ENCODE measurements at places on chromosomes 7 and 10. TPM values are rescaled to one million over a fixed set of nuclear protein-coding genes. Genes with fewer than 3 reads are reported as not detected.

GRCh38 chr7:127628445-127628844 lies 10.5 kb upstream of the PAX4 start:
- DNase-seq, result no peak

GRCh38 chr7:16178092-16178491 lies 243.2 kb downstream of the CRPPA start:
- no peak for DNase-seq

GRCh38 chr7:111820621-111821020 lies 258.3 kb upstream of the IMMP2L start:
- no peak for DNase-seq

GRCh38 chr7:104979167-104979841 lies 34.7 kb upstream of the KMT2E start:
- no peak for DNase-seq

DNA sequence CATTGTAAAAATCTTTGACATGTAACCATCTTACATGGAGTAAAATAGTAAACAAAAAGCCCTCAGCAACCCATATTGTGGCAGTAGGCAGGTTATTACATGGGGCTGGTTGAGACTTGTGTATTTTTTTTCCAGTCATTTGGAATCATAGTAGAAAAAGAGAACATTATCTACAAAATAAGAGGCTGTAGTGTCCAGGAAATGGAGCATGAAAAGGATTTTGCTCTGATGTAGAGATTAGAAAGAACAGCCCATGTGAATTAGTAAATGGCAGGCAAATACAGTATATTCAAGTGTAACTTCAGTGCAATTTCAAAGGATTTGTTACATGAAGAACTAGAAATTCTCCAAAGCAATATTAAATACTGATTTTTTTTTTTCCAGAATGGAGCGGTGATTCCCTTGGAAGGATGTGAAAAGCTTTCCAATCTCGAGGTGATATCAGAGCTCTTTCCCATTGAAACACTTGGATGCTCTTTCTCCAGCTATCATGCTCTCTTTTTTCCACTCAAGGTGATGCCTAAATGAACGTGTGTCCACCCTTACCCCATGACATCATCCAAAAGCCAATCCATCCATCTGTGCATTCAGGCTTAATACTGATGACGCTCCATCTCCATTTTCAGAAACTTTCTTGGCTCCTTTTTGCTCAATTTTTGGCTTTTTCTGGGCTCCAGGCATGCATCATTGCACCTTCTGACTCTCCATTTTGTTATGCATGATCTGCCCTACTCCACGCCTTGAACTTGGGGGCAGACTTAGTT lies 1034.7 kb downstream of the TYW1 start:
- no peak for DNase-seq

DNA sequence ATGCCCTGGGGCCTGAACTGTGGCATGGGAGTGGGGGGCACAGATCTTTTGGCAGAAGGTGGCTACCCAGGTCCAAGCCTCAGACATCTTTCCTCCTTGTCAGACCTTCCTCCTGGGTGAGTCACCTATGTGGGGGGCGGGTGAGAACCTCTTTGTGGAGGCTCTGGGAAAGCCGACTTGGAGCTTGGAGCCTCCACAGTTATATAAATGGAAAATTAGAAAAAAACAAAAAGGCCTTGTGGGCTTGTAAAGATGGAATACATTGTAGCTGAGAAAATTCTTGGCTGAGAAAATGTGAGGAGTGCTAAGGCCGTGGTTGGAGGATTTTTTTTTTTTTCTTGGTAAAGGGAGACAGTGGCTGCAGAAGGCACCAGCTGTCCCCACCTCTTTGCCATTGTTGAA lies 292.5 kb downstream of the CCDC3 start:
- peak; percentile 29 for DNase-seq

DNA sequence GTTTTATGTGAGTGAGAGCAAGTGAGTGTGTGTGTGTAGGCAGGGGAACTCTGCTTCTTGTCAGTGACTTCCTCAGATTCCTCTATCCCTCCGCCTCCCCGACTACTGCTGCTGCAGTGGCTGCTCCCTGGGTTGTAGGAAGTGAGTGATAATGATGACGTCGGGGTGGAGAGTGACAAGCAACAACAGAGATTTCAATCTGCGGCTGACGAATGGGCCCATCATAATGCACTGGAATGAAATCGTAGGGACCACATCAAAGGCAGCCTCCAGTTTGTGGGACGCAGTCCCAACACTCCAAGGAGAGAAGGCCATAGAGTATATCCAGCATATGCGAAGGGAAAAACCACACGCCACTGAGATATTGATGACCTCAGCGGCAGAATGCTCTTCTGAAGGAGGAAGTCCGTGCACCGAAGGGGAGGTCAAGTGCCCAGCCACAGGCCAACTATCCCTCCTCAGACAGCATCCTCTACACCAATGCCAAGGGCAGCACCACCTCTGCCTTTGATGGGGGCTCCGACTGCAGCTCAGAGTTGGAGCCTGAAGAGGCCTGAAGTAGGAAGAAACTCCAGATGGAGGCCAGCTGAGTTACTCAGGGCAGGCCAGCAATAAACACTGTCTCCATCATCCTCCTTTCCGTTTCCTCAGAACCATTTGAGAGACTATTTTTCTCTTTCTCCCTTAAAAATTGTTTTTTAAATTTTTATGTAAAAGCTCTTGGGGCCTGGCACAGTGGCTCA lies 11.3 kb upstream of the STMP1 start:
- no peak for DNase-seq

DNA sequence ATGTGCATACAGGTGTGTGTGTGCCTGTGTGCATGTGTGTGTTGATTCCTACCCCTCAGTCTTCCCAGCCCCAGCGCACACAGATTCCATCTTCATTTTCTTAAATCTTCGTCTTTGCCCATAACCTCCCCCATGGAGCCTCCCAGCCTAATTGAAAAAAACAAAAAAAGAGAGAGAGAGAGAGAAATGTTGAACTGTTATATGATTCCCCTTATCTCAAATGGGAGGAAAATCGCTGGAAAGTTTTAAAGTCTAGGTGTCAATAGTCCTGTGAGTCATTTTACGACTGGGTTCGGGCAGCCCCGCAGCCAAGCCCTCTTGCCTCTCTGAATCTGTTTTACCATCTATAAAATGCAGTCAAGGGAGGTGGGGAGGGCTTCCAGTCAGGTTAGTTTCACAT lies 60.9 kb downstream of the SPOCK2 start:
- no peak for DNase-seq

DNA sequence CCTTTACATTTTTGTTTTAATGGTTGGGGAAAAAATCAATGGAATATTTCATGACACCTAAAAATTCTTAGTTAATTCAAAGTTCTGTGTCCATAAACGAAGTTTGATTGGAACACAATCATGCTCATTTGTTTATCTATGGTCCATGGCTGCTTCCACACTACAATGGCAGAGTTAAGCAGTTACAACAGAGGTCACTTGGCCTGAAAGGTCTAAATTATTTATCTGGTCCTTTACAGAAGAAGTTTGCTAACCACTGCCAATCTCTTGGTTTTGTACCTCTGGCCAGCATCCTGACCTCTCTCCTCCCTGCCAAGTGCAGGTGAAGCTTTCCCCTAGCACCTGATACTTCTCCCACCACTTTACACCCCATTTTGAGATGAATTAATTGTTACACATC lies 61.5 kb downstream of the SRPK2 start:
- DNase-seq, result no peak

GRCh38 chr7:5183899-5184298 lies 6.1 kb upstream of the WIPI2 start:
- DNase-seq, result no peak

DNA sequence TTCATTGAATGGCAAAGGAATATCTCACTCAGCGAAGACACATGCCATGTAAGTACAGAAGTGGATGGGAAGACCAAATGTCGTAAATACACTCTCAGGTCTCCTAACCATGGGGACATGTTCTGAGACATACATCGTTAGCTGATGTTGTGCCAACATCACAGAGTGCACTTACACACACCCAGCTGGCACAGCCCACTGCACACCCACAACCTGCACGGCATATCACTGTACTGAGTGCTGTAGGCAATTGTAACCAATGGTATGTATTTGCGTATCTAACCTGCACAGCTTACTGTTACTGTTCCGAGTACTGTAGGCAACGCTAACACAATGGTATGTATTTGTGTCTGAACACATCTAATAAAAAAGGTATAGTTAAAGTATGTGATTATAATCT lies 550.4 kb downstream of the PTPRN2 start:
- DNase-seq, result no peak

GRCh38 chr7:47074702-47075153 lies 507.2 kb downstream of the TNS3 start:
- DNase-seq, result no peak

- DNase-seq, result no peak
Measured at GRCh38 chr7:47669901-47670384, 88.0 kb upstream of the TNS3 start.

GRCh38 chr7:50226145-50226544 lies 78.4 kb upstream of the IKZF1 start:
- no peak for DNase-seq

DNA sequence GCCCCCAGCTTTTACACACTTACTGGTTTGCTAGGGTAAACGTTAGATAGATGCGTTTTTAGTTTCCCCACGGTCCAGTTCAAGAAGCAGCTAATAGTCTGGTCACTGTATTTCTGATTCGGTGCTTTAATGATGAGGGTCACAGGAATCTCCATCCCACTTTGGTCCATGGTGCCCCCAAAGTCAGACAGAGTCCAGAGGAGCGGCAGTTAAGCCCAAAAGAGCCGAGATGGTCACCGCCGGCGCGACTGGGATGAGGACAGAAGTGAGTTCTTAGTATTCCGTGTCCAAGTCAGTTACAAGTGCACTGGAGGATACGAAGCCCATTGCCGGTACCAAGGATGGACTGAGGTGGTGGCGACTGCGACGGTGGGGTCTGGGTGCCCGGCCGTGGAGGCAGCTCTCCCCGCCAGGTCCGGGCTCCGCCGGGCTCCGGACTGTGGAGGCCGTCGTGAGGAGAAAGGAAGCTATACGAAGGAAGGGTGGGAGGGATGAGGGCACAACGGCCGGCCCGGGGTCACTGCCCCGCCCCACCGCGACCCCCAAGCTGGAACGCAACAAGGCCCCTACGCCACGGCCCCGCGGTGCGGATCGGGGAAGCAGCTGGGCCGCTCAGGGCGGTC lies 663 bp downstream of the HERPUD2 start:
- peak; percentile 35 for DNase-seq

GRCh38 chr10:32244011-32244410 lies 102.9 kb downstream of the EPC1 start:
- DNase-seq, result no peak

DNA sequence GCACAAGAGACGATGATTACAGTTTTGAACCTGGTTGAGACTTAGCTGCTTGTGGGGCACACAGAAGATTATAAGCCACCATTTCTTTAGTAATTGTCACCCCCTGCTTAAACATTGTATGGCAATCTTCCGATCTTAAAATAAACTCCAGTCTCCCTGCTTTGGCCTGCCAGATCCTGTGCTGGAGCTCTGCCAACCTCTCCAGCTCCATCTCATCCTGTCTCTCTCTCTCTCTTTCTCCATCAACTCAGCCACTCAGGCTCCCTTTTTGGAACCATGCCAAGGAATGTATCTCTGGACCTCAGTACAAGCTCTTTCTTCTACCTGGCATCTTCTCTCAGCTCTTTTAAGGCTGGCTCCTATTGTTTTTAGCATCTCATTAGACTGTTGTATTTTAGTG lies 1053.2 kb downstream of the REEP3 start:
- no peak for DNase-seq

DNA sequence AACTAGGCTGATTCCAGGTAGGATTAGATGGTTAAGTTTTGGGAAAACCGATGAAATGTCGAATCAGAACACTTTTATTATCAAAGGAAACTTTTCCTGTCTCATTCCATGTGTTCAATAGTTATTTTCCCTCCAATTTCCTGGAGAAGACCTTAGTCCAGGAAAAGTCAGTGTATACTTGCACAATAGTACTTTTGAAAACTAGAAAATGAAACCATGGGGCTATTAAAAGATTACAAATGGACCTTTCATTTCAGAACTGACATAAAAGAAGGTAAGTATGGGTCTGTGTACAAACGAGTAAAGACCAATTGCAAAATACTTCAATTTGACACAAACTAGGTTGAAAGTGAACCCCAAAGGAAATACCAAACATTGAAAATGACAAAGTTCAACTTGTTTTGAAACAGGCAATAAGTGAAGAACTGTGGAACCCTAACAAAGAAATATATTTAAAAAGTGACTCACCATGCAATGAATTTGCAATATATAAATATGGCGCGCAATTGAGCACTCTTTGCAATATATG lies 2.1 kb downstream of the AVPI1 start:
- DNase-seq, result no peak

DNA sequence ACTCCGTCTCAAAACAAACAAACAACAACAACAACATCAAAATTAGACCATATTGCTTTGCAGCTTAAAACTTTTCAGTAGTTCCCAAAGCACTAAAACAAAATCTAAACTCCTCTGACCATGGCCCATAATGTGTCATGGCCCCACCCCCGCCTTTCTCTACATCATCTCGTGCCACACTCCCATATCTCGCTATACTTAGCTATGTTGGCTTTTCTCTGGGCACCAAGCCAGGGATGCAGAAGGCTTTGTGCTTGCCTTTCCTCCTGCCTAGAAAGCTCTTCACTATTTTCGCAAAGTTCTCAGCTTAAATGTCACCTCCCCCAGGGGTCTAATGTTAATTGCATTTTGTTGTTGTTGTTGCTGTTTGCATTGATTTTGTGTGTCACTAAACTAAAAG lies 15.1 kb upstream of the SLC16A12 start:
- no peak for DNase-seq

DNA sequence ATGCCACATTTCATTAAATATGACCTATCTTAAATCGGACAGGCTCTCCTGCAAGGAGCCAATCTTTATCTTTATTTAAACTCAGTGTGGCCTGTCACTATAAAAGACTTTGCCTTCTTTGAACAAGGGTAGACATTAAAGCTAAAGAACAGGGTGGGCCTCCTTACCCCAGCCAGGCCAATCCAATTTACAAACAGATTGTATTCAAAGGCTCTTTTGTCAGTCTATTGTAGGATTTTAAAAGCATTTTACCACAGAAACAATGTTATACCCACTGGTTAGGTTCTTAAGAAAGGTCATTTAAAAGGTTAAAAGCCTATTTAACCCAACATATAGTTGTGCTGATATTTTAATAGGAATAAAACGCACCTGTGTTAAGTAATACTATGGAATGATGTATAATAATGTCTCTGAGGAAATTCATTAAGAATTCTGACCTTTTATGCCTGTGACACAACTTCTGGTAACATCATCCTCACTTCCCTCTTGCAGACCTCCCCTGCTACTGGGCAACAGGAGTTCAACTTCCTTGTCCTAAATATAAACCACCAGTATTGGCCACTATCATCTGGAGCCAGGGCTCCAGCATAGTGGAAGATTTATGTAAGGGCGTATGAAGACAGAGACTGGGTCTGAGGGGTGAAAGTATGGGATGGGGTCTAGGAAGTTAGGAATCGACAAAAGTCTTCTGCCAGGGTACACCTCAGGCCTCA lies 32.5 kb downstream of the MTERF1 start:
- DNase-seq, result no peak

- DNase-seq, result peak; percentile 17
Measured at GRCh38 chr7:89927762-89928161, 226.5 kb upstream of the STEAP1 start.

GRCh38 chr10:103854265-103854685 lies 1.1 kb downstream of the SH3PXD2A start:
- DNase-seq, result no peak

The CXCL12 gene
- 201 TPM for polyA plus RNA-seq

The NUDT1 gene
- 17.4 TPM for polyA plus RNA-seq

The HOXA11 gene
- 2.7 TPM for polyA plus RNA-seq

The GDF2 gene
- not detected for polyA plus RNA-seq

The TMEM209 gene
- 11.3 TPM for polyA plus RNA-seq

The CCDC172 gene
- not detected for polyA plus RNA-seq

The CTTNBP2 gene
- 1.5 TPM for polyA plus RNA-seq

The THSD7A gene
- 3.8 TPM for polyA plus RNA-seq

The PRKAR2B gene
- polyA plus RNA-seq, result 6.4 TPM

The PDE1C gene
- polyA plus RNA-seq, result 2.1 TPM

The TMEM254 gene
- 16.3 TPM for polyA plus RNA-seq

The DGKI gene
- polyA plus RNA-seq, result 0.61 TPM

The LRIT1 gene
- not detected for polyA plus RNA-seq

Measured in hindlimb muscle (tissue), 1 donor.